Bronchial epithelial cell (primary cell): ENCODE measurements at places on chromosomes 12 and 14. TPM values are rescaled to one million over a fixed set of nuclear protein-coding genes. Genes with fewer than 3 reads are reported as not detected.

GRCh38 chr14:75461755-75462349 is 34.0 kb downstream of the JDP2 start:
- DNase-seq: no peak

ACACB gene
- 0.79 and 1.4 TPM in 2 replicates for total RNA-seq

R3HDM2 gene
- 5.5 and 6.4 TPM in 2 replicates for total RNA-seq

CFAP54 gene
- 0.26 TPM in 2 replicates for total RNA-seq

KRT71 gene
- not detected in 2 replicates for total RNA-seq

DNA sequence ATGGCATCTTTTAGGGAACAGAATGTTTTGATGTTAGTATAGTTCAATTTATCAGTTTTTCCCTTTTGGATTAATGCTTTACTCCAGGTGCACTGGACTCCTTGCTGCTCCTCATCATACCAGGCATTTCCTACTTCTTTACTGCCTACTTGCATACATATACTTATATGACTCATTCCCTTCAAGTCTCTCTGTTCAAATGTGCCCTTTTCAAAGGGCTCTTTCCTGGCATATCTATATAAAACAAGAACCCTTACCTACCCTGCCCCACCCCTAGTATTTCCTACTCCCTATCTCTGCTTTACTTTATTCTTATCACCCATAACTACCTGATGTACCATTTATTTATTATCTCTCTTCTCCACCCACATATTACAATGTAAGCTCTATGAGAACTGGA is 90.6 kb downstream of the CAPZA3 start:
- DNase-seq: peak; percentile 8

DNA sequence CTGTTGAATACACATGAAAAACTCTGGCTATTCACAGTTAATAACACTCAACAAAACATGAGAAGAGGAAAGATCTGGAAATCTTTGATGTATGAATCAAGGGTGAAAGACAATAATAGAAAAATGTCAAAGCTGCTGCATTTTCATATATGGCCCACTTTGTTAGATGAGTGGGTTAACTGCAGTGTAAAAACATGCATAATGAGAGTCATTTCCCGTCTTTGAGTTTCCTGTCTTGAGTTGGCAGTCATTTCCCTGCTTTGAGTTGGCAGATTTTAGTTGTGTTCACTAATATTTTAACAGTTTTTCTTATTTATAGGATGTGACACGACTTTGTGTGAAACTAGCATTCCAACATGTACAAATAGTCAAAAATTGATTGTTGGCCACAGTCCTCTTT is 87.9 kb upstream of the PTPRQ start:
- no peak for DNase-seq

DNA sequence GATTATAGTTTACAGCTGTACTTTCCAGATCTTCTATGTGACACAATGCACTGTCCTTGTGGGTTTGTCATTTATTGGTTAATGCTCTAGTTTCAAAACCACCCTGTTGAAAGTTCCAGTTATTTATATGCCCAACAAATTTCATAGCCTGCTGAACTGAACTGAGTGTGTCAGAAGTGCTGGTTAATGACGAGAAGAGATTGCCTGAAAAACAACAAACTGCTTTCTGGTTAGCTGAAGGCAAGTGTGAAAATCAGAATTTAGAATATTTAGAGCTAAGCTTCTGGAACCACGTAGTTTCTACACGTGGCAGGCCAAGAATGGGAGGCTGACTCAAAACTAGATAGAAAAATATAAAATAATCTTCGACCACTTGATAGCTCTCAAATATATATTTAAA is 19.1 kb upstream of the RIN3 start:
- DNase-seq: no peak

DNA sequence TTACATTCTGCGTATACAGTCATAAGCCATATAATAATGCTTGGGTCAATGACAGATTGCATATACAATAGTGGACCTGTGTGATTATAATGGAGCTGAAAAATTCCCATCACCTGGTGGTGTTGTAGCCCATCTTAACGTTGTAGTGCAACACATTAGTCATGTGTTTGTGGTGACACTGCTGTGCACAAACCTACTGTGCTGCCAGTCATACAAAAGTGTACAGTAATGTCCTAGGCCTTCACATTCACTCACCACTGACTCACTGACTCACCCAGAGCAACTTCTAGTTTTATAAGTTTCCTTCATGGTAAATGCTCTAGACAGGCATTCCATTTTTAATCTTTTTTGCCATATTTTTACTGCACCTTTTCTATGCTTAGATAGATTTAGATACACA is 194.8 kb upstream of the SEL1L start:
- peak; percentile 67 for DNase-seq

PMCH gene
- not detected in 2 replicates for total RNA-seq

DNA sequence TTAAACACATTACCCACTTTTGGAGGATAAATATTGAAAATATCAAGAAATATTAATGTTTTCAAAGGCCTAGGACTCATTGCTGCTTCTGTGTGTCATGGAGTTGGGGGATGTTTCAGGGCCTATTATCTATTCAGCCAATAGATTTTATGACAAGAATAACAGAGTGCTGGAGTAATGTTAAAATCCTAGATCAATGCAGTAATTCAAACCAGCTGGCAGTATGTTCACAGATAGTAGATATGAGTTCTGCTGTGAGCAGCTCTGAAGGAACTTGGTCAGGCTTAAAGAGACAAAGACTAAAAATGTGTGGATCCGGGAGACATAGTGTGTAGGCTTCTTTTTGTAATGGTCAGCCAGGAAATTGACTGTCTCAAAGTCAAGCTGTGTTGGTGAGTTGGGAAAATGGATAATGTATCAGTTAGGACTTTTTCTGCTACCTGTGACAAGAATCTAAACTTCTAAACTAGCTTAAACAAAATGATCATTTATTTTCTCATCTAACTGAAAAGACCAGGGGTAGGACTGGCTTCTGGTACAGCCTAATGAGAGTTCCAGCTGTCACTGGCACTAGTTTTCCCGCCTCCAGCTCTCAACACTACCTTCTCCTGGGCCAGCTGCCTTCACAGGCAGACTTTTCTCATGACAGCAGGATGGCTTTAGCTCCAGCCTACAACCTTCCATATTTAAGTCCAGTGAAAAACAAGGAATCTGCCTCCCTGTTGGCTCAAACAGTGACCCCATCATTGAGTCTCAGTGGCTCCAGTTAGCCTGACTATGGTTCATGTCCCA is 16.3 kb upstream of the POLR3B start:
- no peak for DNase-seq

- DNase-seq: no peak
These were observed 300.1 kb downstream of the VRK1 start for GRCh38 chr14:97097296-97097695.

PLCZ1 gene
- total RNA-seq: not detected in 2 replicates

DNA sequence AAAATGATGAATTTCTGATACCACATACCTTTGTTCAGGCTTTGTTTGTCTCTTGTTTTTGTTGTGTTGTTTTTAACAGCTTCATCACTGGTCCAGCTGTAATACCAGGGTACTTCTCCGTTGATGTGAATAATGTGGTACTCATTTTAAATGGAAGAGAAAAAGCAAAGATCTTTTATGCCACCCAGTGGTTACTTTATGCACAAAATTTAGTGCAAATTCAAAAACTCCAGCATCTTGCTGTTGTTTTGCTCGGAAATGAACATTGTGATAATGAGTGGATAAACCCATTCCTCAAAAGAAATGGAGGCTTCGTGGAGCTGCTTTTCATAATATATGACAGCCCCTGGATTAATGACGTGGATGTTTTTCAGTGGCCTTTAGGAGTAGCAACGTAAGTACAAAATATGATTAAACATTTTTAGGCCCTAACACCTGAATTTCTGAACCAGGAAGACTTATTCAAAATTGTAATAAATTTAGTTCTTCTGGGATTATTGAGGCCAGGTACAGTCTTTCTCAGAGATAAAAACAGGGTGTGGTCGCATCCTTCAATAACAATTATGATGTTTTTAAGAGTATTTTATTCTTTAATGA is 22.4 kb downstream of the RXYLT1 start:
- DNase-seq: peak; percentile 24

DNA sequence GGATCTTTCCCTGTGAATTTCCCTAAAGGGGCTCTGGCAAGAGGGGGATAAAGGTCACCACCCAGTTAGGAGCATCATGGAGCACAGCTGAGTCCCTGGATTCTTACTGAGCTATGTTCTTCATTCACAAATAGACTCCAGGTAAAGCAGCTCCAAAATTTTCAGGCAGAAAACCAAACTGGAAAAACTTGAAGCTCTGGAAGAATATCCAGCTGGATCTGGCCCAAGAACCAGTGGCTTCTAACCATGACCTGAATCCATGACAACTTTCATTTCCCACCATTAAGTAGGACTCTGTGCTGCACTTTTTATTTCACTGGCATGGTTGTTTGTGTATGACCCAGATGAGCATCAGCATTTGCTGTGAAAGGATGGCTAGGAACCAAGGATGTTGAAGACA is 180.4 kb upstream of the FKBP4 start:
- no peak for DNase-seq

- DNase-seq: no peak
These were observed 42.8 kb downstream of the IRF2BPL start for GRCh38 chr14:76985540-76986230.

DNA sequence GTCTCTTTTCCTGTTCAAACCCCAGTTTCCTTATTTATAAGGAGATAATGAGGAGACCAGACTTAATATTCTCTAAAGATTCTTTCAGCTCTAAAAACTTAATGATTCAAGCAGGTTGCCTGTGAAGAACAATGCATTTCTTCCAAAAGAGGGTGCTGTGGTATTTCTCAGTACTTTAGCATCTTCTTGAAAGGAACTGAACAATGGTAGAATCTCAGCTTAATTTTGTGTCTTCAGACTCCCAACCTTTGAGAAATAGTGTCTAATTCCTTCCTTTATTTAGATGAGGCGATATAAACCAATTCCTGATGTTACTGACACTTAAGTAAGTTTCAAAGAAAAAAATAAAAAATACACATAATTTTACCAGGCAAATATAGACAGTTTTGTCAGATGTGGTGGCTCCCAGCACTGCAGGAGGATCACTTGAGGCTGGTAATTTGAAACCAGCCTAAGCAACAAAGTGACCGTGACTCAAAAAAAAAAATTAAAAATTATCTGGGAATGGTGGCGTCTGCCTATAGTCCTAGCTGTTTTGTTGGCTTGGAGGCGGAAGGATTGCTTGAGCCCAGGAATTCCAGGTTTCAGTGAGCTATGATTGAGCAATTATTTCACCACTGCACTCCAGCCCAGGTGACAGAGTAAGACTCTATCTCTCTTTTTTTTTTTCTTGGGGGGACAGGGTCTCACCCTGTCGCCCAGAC is 76.9 kb upstream of the PSMA6 start:
- DNase-seq: peak; percentile 59

SMCO3 gene
- not detected in 2 replicates for total RNA-seq

- peak; percentile 62 for DNase-seq
These were observed 39.1 kb downstream of the CORO1C start for GRCh38 chr12:108691998-108692808.

DNA sequence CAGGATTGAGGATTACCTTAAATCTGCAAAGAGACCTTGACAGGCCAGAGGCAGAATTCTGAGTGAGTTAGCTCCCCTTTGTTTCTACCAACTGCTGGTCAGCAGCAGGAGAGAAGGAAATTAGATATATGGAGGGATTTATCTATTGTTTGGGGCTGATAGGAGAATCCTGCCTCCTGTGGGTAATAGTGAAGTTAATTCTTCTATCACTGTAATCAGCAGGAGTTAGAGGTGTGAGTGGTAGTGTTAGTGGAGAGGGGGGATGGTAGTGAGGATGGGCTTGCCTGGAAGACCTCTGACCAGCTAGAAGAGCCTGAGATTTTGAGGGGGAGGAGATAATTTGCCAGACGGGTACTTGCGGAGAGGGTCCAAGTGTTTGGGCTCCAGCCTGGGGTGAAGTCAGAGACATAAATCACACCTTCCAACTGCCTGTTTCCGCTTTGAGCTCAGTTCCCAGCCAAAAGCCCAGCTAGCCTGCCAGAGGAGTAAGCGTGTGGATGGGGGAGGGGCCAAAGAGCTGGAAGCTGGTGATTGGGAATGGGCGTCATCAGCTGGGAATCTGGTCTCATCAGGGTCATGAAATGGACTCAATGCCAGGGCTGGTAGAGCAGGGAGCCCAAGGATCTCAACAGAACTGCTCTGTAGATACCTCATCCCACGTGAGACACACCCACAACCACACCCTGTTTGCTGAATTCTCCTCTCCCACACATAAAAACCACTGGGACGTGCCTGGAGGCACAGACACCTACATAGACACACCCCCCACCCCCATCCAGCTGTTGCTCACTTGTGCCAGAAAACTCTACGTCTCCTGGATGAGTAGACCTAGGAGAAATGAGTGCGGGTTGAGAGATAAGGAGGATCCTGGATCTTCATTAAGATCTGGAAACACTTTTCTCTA is 13.1 kb upstream of the ITGA5 start:
- DNase-seq: peak; percentile 97

EXOC3L4 gene
- total RNA-seq: 0.26 TPM in 1 of 2 replicates, not detected in the other

PEBP1 gene
- total RNA-seq: 168 and 180 TPM in 2 replicates

PZP gene
- total RNA-seq: not detected in 2 replicates

- DNase-seq: no peak
These were observed 80.0 kb upstream of the DICER1 start for GRCh38 chr14:95237121-95237957.

DNA sequence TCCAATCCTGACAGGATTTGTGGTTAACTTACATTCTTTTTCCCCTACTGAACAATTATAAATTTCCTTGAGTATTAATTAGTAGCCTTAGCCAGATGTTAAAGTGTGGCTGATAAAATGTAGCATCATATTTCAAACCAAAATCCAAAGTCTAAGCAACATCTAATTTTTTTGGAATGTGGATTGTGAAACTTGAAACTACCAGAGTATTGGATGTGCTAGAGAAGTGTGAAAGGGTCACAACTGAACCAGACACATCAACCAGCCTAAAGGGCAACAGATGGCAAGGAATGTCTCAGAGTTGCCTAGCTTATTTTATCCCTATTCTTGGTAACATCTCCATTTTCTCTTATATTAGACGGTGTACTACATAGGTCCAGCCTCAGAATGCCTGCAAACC is 153.1 kb upstream of the DCN start:
- no peak for DNase-seq

- DNase-seq: no peak
These were observed 110.1 kb upstream of the DIO3 start for GRCh38 chr14:101451166-101451565.

- DNase-seq: no peak
These were observed 23.3 kb downstream of the RTRAF start for GRCh38 chr14:52012635-52013034.

GRCh38 chr14:58650857-58651256 is 13.1 kb downstream of the DACT1 start:
- no peak for DNase-seq

- DNase-seq: no peak
These were observed 31.1 kb downstream of the INTS13 start for GRCh38 chr12:26906704-26907103.

KRT78 gene
- total RNA-seq: 5.3 and 17.0 TPM in 2 replicates
